ENCODE measurements at places on chromosomes 1 and 21.

GRCh38 chr1:19366599-19367536 is 54.7 kb downstream of the SLC66A1 start:
- DNase-seq: no peak
- H3K27me3 ChIP-seq: no peaks in the 10 kb centered on the region
- no peak overlapping the region for H3K27ac ChIP-seq
- peaks cover 11% of the 10 kb centered on the region for H3K36me3 ChIP-seq

DNA sequence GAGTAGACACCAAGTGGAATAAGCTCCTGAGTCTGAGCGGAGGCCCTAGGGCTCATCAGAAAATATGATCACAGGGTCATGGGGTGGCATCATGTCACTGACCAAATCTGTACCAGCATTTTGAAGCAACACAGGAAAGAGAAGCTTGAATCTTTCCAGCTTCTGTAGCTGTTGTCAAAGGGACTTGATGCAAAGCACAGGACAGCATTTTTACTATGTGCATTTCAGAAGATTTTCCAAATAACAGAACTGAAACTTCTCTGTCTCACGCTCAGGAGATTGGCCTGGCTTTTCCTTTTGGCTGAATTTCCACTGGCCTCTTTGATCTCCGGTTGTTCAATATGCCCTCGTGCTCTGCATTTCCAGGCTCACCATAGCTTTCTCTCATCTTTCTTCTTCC is 127.2 kb upstream of the ATP1B1 start:
- no peaks in the 10 kb centered on the region for H3K4me1 ChIP-seq
- no peaks in the 10 kb centered on the region for H3K27me3 ChIP-seq
- H3K4me3 ChIP-seq: no peak overlapping the region
- no peaks in the 10 kb centered on the region for H3K36me3 ChIP-seq
- H3K27ac ChIP-seq: no peak overlapping the region
- no peak for DNase-seq

GRCh38 chr1:199546323-199546722 is 481.2 kb upstream of the NR5A2 start:
- H3K36me3 ChIP-seq: no peaks in the 10 kb centered on the region
- no peaks in the 10 kb centered on the region for H3K4me1 ChIP-seq
- DNase-seq: no peak
- no peak overlapping the region for H3K27ac ChIP-seq

GRCh38 chr1:53396573-53397268 is 62.5 kb upstream of the DMRTB1 start:
- no peak overlapping the region for H3K27ac ChIP-seq
- no peaks in the 10 kb centered on the region for H3K27me3 ChIP-seq
- no peaks in the 10 kb centered on the region for H3K4me1 ChIP-seq
- H3K36me3 ChIP-seq: no peaks in the 10 kb centered on the region

DNA sequence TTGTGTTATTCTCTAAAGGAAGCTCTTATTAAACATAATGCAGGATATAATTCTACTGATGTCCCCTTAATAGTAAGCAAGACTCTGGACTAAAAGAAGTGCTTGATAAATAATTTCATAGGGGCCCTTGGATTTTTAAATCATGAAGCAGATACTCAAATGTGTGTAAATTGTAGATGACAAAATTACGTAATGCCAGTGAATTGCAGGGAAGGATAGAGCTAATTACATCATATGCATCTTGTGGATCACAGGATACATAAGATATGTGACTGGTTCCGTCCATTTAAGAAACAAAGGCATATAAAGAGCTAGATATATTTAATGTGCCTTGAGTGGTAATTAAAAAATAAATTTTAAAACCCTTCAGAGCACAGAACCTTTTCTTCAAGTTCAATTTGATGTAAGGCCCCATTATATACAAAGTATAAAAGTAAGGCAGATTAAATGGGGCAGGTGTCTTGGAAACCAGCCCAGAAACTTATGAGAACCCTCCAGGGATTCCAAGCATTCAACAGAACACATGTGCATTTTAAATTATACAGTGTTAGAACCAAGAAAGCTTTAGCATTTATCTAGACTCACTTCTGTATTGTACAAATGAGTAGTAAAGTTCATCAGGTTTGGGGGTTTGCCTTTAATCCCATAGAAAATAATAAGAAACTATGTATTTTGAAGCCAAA is 190.4 kb downstream of the NCAM2 start:
- H3K27me3 ChIP-seq: no peaks in the 10 kb centered on the region
- no peaks in the 10 kb centered on the region for H3K4me1 ChIP-seq
- H3K4me3 ChIP-seq: no peak overlapping the region
- H3K36me3 ChIP-seq: no peaks in the 10 kb centered on the region

- DNase-seq: peak; percentile 62
- H3K27ac ChIP-seq: peak overlapping the region; percentile 97
- H3K36me3 ChIP-seq: peaks cover 11% of the 10 kb centered on the region
- no peaks in the 10 kb centered on the region for H3K27me3 ChIP-seq
Measured at GRCh38 chr1:44805311-44806024, 1.7 kb downstream of the DYNLT4 start.

- no peaks in the 10 kb centered on the region for H3K27me3 ChIP-seq
- peak overlapping the region; percentile 100 for H3K4me3 ChIP-seq
- H3K27ac ChIP-seq: peak overlapping the region; percentile 98
Measured at GRCh38 chr1:160204526-160205241, 500 bp upstream of the PEA15 start.

GRCh38 chr1:185500001-185500626 is 183.1 kb upstream of the IVNS1ABP start:
- H3K4me1 ChIP-seq: no peaks in the 10 kb centered on the region
- no peak for DNase-seq
- no peaks in the 10 kb centered on the region for H3K27me3 ChIP-seq
- no peak overlapping the region for H3K27ac ChIP-seq

GRCh38 chr1:9164532-9164900 is 35.6 kb upstream of the GPR157 start:
- DNase-seq: no peak
- peak overlapping the region; percentile 76 for H3K27ac ChIP-seq
- no peak overlapping the region for H3K4me3 ChIP-seq

DNA sequence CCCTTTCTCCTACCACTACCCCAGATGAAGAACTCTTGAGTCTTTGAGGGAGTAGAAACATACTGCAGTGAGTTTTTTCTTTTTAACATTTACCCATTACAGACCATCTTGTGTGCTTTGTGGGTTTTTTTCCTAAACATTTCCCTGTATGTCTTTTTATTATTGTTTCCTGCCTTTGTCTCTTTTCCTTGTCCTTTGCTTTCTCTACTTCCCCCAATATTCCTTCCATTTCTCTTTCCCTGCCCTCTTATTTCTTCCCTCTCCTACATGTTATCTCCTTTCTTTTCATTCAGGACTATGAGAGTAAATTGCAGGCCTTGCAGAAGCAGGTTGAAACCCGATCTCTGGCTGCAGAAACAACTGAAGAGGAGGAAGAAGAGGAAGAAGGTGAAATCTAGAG is 79.1 kb upstream of the PGD start:
- H3K27ac ChIP-seq: no peak overlapping the region
- no peak for DNase-seq
- H3K27me3 ChIP-seq: no peaks in the 10 kb centered on the region

- no peaks in the 10 kb centered on the region for H3K36me3 ChIP-seq
- H3K4me3 ChIP-seq: no peak overlapping the region
- no peak for DNase-seq
- H3K4me1 ChIP-seq: peaks cover 6% of the 10 kb centered on the region
- no peaks in the 10 kb centered on the region for H3K27me3 ChIP-seq
Measured at GRCh38 chr1:60988891-60989290, 93.5 kb upstream of the NFIA start.

- H3K4me1 ChIP-seq: no peaks in the 10 kb centered on the region
- H3K27ac ChIP-seq: no peak overlapping the region
- H3K27me3 ChIP-seq: no peaks in the 10 kb centered on the region
- no peak for DNase-seq
- no peak overlapping the region for H3K4me3 ChIP-seq
- no peaks in the 10 kb centered on the region for H3K36me3 ChIP-seq
Measured at GRCh38 chr1:163983097-163983496, 575.9 kb upstream of the PBX1 start.

- no peak for DNase-seq
- H3K27me3 ChIP-seq: no peaks in the 10 kb centered on the region
- H3K36me3 ChIP-seq: no peaks in the 10 kb centered on the region
- no peaks in the 10 kb centered on the region for H3K4me1 ChIP-seq
- H3K4me3 ChIP-seq: no peak overlapping the region
- no peak overlapping the region for H3K27ac ChIP-seq
Measured at GRCh38 chr1:57124768-57125446, 159.1 kb upstream of the C8B start.

- H3K27me3 ChIP-seq: no peaks in the 10 kb centered on the region
- peaks cover 4% of the 10 kb centered on the region for H3K4me1 ChIP-seq
- no peaks in the 10 kb centered on the region for H3K36me3 ChIP-seq
- no peak for DNase-seq
- no peak overlapping the region for H3K4me3 ChIP-seq
Measured at GRCh38 chr1:205064741-205065316, 19.4 kb downstream of the TMEM81 start.

Measured in tibial artery (tissue), 4 donors.